ENCODE measurements at places on chromosomes 3 and 15. TPM values are rescaled to one million over a fixed set of nuclear protein-coding genes. Genes with fewer than 3 reads are reported as not detected.

CACNA2D3 gene
- not detected for total RNA-seq

GLDN gene
- total RNA-seq, result not detected

PTH1R gene
- total RNA-seq, result not detected

MYZAP gene
- 1.2 TPM for total RNA-seq

PP2D1 gene
- not detected for total RNA-seq

PLA2G4E gene
- not detected for total RNA-seq

GP5 gene
- 4.2 TPM for total RNA-seq

COL7A1 gene
- total RNA-seq, result 1.2 TPM

RASGRF1 gene
- total RNA-seq, result not detected

ROPN1 gene
- not detected for total RNA-seq

CDHR4 gene
- total RNA-seq, result 0.17 TPM

GRIP2 gene
- not detected for total RNA-seq

C15orf62 gene
- total RNA-seq, result 3.5 TPM

TRPC1 gene
- total RNA-seq, result 6.0 TPM

ZNF662 gene
- 2.7 TPM for total RNA-seq

CLDN16 gene
- total RNA-seq, result not detected

SLC7A14 gene
- total RNA-seq, result not detected
